ENCODE measurements at places on chromosomes 16 and 17.

GRCh38 chr17:16091773-16092172 lies 92.1 kb downstream of the TTC19 start:
- DNase-seq, result no peak

DNA sequence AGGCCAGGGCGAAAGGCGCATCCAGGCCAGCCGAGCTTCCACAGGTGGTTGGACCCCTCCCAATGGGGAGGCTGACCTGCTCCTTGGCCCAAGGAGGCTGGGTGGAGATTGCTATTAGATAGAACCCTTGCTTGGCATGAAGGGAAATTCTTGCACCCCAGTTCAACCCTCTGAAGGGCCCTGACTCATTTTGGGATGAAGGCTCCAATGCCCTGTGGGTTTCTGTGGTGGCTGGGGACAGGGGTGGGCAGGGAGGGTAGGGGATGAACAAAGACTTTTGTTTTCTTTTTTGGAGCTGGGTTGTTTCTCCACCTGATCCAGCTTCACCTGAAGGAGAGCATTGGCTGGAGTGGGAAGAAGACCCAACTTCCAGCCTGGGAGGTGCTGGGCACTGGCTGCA lies 16.7 kb upstream of the TBX21 start:
- no peak for DNase-seq

- no peak for DNase-seq
Measured at GRCh38 chr17:70848785-70849184, 679.5 kb downstream of the KCNJ2 start.

DNA sequence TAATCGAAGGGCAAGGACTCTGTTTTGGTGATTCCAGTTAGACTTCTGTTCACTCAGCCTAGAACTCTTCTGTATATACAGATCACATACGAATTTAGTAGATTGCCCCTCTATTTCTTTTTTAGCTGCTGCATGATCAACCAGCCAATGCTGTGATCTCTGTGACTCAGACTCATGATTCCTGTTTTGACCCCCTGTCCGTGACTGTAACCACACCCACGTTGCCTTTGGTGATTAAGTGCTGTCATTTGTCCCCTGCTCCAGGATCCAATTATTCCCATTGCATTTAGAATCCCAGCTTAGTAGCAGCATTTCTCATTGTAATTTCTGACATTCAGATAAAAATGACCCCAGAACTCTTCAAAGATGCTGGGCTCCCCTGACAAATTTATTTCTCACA lies 545.7 kb downstream of the NPIPA7 start:
- DNase-seq, result no peak

DNA sequence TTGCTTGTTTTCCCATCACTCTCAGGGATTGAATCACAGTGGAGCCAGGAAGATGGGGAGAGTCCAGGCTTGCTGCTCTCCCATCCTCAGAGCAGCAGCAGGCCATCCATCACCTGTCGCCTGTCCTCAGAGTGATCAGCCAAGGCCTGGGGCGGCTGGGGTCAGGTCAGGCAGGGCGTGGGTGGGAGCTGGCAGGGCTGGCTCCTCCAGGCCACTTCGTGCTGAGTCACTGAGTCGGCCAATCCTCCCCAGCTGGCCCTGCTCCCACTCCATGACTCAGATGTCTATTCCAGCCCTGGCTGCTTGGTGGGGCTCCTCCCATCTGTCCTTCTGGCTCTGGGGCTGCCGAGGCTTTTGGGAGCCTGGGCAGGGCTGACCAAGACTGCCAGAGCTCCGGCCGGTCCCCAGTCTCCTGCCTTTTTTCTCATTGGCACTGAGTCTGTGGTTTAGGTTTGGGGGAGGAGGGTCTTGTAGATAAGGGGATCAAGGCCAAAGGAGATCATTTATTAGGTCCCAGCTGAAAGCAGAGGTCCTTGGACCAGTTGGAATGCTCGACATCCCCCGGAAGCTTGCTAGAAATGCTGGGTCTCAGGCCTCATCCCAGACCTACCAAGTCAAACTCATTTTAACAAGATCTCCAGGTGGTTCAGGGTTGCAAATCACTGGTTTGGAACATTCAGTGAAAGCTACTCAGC lies 72.7 kb downstream of the ABCC1 start:
- DNase-seq, result no peak

GRCh38 chr16:57887711-57888110 lies 83.2 kb downstream of the CNGB1 start:
- no peak for DNase-seq

GRCh38 chr17:50769884-50770283 lies 2.6 kb upstream of the ANKRD40CL start:
- DNase-seq, result peak; percentile 26

DNA sequence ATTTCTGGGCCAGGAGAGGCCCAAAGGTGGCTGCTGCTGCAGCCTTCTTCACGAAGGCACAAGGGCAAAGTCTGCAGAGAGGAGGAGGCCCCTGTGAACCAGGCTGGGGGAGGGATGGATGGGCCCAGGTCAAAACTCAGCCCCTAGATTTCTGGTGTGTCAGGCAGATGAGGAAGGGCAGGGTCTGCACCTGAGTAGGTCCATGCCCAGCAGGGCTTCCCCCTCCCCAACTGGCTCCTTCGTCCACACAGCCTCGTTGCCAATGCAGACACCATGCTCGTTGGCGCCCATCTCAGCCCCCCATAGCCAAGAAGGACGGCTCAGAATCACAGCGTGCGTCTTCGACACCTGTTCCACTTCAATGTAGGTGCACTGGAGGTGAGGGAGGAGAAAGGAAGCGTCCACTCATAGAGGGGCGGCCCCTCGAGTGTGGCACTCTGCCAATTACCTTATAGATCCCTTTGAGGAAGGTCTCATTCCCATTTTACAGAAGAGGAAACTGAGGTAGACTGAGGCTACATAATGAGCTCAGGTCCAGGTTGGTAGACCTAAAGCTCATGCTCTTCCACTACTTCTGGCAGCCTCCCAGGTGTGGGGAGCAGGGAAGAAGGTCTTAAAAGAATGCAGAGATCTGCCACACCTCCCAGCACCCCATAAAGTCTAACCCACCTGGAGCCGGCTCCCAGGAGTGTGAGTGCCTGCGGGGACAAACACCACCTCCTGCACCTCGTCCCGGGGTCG lies 902 bp downstream of the SCRN2 start:
- DNase-seq, result no peak

GRCh38 chr17:35448899-35449227 lies 297 bp upstream of the SLFN13 start:
- no peak for DNase-seq

- DNase-seq, result no peak
Measured at GRCh38 chr16:11291091-11291703, 10.1 kb upstream of the PRM1 start.
